ENCODE measurements at places on chromosomes 1 and 21.

- peak; percentile 35 for DNase-seq
Observed at GRCh38 chr1:184854496-184855140, 100.0 kb upstream of the EDEM3 start.

GRCh38 chr1:229759037-229759435 is 133.0 kb downstream of the URB2 start:
- no peak for DNase-seq

DNA sequence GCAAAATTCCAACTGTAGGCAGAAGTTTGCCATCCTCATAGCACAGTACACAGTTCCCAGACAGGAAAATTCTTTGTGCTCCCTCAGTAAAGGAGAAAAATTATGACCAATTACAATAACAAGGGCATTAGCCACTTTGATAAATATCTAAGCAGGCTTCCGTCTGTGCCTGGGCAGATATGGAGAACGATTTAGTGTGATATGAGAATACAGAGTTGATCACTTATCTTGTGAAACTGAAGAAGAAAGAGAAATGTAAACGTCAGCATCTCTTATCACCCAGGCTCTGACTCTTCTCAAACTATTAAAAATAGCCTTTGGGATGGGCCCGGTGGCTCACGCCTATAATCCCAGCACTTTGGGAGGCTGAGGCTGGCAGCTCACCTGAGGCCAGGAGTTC is 54.5 kb upstream of the TIAM1 start:
- no peak for DNase-seq

DNA sequence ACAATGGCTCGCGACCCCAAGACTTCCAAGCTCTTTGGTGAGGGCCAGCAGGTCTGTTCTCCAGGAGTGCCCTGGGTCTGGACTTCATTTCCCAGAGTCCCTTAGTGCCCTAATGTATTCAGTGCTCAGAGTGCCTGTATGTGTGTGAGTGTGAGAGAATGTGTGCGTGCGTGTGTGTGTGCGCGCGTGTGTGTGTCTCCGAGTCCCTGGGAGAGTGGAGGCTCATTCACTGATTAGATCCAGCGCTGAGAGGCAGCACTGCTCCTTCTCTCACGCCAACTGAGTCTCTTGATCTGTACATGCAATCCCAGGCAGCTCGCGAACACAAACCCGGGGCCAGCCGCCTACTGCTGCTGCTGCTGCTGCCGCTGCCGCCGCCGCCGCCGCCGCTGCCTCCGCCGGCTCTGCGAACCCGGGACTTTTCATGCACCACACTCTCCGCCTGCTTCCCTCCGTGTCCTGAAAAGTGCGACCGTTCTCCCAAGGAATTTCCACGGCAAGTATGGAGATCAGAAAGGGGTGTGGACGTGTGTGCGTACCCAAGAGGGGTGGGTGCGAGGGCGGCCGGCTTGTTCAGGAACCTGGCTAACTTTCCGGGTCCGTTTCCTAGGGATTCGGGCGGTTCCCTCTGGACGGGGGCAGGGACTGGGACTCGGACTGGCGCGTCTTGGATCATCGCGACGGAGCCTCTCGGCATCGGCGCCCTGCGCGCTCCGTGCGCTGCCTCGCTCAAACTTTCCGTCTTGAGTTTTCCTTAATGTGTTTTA is at the start of gene RNF220:
TSS of gene RNF220 (plus strand) at position 225 of the 767 bp plus-strand sequence.
- peak; percentile 15 for DNase-seq

- DNase-seq = no peak
Observed at GRCh38 chr1:39620659-39621165, 18.7 kb downstream of the HEYL start.

- DNase-seq = no peak
Observed at GRCh38 chr1:243938208-243938607, 88.2 kb upstream of the AKT3 start.

DNA sequence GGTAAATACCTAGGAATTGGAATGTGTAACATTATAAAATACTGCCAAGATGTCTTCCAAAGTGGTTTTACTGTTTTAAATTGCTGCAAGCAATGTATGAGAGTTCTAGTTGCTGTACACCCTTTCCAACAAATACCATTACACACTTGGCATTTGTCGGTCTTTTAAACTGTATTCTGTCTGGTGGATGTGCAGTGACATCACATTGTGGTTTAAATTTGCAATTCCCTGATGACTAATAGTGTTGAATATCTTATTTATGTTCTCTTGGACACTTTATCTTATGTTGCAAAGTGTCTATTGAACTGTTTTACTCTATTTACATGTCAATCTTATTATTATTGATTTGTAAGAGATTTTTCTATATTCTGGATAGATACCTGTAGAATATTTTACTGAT is 561.2 kb upstream of the B3GALT2 start:
- no peak for DNase-seq

DNA sequence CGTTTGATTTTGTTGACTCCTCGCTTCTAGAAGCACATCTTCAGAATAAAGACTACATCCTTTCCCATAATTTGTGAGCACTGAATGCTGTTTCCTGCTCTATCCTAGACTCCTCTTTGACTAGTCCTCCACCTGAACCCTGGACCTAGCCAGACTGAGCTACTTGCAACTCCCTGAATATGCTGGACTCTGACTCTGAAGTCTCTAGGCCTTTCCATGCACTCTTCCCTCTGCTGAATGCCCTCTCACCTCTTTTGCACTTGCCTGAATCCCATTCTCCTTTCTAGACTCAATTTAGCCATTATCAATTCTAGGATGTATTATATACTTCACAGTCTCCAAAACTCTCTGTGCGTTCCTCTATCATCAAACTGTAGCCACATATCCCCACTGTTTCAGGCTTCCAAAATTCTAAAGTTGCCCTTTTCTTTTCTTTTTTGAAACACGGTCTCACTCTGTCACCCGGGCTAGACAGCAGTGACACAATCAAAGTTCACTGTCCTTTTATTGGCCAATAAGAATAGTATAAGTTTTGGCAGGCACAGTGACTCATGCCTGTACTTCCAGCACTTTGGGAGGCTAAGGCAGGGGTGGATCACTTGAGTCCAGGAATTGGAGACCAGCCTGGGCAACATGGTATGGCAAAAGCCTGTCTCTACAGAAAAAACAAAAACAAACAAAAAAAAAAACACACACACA is 127.0 kb downstream of the LTN1 start:
- DNase-seq = no peak

- DNase-seq = no peak
Observed at GRCh38 chr1:110466646-110467280, 15.8 kb downstream of the PROK1 start.

DNA sequence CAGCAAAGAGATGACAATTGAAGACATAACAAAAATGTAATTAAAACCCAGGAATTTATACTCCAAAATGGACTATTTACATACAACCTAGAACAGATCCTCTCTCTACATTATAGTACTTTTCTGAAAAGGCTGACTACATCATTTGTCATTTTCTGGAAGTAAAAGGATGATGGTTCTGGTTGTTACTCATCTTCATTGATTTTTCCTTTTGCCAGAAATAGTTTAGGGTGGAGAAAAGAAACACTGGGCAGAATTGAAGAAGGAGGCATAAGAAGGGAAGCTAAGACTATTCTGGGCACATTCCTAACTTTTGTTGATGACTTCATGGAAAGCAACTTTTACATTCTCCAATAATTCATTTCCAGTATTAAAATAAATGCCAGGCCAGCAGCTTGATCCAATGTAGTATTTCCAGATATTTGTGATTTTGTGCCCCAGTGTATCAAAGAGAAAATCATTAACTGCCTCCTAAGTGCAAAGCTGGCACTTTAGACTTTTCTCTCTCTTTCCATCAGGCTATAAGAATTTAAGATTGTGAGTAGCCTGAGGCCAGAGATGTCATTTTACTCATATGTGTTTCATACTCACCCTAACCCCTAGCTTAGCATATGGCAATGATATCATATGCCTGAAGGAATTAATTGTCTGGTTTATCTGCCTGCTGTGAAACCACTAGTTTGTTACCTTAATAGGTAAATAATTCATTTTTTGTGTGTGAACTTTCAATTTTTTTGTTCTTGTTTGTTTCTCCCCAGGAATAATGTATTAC is 369.5 kb upstream of the LYPLAL1 start:
- no peak for DNase-seq

DNA sequence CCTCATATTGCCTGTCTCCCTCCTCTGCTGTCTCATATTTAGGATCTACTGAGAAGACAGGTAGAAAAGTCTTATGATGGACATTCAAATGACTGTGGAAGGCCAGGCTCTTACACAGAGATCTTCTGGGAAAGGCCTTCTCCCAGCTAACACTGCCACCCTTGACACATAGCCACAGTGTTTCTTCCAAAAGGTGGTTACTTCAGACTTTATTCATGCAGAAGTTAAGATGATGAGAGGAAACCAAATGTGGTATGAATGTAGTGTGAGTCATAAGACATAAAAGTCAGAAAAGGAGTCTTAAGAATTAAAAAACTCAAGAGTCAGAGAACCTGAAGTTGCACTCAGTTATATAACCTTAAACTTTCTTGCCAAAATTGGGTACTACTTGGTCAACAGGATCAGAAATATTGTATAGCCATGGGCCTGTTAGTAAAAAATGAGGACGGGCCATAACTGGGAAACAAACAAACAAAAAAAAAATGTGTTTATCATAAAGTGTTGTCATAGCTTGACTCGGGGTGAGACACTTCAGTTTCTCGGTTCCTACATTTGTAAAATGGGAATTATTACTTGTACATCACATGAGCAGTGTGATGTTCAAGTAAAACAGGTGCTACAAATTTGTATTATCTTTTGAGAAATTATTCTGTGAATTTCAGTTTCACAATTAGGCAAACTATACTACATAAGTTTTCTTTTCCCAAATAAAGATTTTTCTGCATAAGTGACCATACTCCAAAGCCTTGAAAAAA is 1.2 kb upstream of the DENND1B start:
- DNase-seq = peak; percentile 76

- no peak for DNase-seq
Observed at GRCh38 chr1:198481661-198482060, 58.8 kb downstream of the ATP6V1G3 start.

DNA sequence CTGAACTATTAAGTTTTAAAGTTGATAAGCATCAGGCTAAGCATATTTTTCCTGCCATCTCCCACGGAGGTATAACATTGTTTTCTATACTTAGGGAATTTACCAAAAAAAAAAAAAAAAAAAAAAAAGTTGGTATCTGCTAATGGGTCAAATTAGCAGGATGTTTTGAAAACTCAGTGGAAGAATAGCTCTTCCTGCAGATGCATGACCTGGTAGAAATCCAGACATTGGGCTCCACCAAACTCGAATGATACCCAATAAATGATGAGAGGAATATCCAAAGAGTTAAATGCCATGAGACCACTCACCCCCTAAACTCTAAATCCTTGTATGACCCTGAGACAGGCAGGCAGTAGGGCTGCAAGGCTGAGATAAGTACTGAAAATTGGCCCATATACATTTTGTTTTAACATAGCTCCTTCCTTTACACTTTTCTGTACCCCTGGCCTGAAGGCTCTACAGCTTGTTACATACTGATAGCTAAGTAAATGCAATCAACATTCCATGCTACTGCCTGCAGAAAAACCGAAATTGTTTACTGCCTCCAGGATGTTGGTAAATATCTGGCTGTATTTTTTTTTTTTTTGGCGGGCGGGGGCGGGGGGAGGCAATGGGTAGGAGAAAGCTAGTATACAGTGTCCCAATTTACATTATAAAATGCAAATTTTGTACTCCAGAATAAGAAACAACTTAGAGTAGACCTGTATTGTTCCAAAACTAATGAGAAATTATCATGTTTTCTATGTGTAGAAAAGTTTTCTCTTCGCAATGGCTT is 57.6 kb downstream of the NFIA start:
- DNase-seq = no peak

DNA sequence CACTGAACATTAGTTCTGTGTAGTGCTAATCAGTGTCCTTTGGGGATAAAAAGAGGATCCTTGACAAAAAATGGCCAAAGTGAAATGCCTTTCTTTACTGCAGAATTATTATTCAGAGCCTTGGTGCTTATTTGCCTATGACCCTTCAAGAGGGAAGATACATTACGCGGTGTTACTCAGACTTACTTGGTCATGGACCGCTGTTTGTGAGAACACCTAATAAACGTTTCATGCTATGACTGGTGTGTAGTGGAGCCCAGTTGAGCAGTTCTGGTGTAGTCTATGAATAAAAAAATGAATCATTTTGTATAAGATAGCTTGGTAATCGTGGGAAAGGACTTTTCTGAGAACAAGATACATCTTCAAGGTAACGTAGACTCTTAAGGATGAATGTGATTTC is 8.3 kb downstream of the NFYC start:
- DNase-seq = no peak

DNA sequence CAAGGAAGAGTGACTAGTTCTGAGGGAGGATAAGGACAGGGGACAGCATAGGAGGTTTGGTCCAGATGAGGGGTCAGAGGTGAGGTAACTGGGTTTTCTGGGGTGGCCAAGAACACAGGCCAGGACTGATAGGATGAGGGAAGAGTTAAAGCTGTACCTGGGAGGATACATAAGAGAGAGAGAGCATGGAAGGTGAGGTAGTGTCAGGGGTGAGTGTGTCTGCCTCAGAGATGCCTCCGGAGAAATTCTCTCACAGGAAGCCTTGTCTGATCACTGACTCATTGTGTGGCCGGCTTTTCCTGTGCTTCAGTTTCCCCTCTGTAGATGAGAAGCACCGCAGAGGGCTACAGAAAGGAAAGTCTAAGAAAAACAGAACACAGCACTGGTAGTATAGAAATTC is 40.2 kb downstream of the FASLG start:
- DNase-seq = no peak

- no peak for DNase-seq
Observed at GRCh38 chr1:163095213-163095612, 26.1 kb downstream of the RGS4 start.

DNA sequence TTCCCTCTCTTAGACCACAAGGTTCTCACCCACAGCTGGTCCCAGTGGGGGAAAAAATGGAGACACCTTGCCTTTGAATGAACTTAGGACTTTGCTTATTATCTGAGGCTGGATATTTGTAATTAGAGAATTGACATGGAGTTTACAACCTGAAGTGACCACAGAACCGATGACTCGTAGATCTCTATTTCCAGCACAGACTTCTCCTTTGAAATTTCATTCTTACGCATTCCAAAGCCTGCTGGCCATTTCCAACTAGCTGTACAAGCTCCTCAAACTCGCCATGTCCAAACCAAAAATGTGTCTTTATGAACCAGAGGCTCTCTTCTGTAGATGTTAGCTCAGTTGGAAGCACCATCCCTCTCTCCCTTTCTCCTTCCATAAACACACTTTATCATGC is 12.0 kb downstream of the RAB7B start:
- DNase-seq = no peak

DNA sequence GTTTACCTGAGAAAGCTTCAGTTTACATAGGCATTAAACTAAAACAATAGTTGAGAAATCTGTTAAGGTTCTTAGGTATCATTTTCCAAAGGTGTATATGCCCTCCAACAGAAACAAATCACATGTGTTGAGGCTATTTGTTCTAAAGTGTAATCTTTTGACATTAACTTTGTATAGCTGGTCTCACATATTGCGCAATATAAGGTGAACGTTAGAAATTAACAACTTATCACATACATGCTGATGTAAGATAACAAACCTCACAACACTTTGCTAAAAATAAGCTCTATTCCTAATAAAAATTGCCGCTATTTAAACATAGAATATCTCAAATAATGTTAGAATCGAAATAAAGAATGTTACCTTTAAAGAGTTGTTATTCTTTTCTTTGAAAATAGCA is 340.6 kb downstream of the SRGAP2C start:
- DNase-seq = no peak
